ENCODE measurements at places on chromosomes 16 and 17.

DNA sequence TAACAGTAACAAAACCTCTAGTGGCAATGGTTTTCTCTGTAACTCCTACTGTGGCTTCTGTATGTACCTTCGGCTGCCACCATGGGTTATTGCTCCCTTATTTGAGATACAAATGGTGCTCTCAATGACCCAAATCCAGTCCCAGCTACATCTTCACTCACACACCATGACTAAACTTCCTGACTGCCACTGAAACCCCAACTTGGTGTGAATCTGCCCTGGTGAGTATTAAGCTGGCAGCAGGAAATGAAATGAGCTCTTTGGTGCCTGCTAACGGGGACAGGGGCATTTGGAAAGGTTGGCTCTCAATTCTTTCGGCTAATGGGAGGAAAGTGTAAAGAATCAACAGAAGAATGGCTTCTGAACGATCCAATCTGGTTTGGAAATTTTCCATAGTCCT is 7.5 kb upstream of the SLC35B1 start:
- no peak for DNase-seq

- no peak for DNase-seq
Measured at GRCh38 chr17:47636273-47637030, 13.3 kb upstream of the KPNB1 start.

DNA sequence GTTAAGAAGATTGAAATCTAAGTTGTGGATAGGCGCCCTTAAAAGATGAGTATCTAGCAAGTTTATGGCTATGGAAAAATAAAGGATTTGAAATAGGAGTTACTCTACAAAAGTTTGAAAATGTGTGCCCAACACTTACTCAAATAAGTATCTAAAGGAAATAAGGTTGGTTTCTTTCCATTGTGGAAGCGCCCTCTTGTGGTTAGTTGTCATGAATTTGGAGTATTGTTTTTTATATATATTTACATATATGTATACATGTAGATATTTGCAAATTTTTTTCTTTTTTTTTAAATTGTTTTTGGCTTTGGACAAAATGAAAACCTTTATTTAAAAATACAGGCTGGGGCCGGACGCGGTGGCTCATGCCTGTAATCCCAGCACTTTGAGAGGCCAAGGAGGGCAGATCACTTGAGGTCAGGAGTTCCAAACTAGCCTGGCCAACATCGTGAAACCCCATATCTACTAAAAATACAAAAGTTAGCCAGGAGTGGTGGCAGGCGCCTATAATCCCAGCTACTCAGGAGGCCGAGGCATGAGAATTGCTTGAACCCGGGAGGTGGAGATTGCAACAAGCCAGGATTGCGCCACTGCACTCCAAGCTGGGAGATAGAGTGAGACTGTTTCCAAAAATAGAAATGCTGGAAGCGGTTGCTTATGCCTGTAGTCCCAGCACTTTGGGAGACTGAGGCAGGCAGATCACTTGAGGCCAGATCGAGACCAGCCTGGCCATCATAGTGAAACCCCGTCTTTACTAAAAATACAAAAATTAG is 24.0 kb upstream of the VPS4A start:
- DNase-seq: no peak

DNA sequence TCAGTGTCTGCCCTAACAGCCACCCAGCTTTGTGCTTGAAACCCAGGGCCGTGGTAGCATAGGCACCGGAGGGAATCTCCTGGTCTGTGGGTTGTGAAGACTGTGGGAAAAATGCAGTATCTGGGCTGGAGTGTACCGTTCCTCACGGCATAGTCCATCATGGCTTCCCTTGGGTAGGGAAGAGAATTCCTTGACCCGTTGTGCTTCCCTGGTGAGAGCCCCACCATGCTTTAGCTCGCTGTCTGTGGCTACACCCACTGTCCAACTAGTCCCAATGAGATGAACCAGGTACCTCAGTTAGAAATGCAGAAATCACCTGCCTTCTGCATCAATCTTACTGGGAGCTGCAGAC is 67.3 kb downstream of the ATF7IP2 start:
- DNase-seq: no peak

DNA sequence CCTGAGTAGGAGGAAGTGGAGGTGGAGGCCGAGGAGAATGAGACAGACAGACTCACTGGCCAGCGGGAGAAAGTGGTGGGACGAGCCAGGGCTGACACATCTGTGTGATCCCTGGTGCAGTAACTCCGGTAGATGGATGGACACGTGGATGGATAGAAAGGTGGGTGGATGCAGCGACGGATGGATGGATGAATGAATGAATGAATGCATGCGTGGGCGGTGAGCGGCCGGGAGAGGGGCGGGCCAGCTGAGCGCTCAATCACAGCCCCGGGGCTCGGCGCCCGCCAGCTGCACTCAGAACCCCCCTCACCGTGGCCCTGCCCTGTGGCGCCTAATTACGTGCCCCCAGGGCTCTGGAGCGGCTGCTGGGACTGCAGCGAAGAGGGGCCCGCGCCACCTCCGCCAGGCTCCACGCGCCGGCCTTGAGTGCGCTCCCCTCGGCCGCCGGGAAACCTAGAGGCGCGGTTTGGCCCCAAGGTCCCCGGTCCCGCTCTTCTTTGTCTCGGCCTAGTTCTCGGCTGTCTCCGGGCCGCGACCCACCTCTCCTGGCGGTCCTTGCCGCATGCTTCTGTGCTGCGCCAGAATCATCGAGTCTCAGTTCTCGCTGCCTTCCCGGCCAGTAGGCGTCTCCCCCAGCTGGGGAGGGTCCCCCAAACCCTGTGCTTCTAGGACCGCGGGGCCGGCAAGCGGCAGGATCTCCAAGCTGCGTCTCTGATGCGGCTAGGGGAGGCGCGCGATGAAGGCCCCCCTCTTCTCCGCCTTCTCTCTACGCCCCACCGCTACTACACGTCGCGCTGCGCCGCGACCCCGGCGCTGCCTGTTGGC is 41.0 kb downstream of the RAI1 start:
- DNase-seq: no peak

DNA sequence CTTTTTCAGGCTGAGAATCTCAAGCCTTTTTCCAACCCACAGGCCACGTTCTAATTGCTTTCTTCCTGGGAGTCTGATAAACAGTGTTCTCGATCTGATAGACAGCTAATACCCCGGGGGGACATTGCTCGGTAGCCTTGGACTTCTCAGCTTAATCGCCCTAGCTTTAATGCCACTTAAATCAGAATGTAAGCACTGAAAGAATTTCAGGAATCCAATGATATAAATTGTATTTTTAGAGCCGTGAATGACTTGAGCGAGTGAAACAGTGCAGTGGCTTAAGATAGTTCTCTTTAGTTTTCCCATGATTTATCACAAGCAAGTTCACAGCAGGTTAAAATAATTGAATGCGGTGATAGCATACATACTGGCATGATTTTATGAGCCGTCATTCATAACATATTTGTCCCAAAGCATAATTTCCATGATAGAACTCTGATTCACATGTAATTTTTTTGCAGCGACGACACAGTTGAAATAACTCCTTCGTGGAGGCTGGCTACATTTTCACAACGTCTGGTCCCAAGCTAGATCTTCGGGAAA is 116.1 kb upstream of the MYOCD start:
- DNase-seq: no peak

- peak; percentile 34 for DNase-seq
Measured at GRCh38 chr16:27379919-27380318, 22.1 kb upstream of the IL21R start.

GRCh38 chr16:31006086-31006385 is 4.4 kb downstream of the STX1B start:
- DNase-seq: no peak

GRCh38 chr16:66516509-66516807 is 33.5 kb downstream of the TK2 start:
- DNase-seq: no peak

DNA sequence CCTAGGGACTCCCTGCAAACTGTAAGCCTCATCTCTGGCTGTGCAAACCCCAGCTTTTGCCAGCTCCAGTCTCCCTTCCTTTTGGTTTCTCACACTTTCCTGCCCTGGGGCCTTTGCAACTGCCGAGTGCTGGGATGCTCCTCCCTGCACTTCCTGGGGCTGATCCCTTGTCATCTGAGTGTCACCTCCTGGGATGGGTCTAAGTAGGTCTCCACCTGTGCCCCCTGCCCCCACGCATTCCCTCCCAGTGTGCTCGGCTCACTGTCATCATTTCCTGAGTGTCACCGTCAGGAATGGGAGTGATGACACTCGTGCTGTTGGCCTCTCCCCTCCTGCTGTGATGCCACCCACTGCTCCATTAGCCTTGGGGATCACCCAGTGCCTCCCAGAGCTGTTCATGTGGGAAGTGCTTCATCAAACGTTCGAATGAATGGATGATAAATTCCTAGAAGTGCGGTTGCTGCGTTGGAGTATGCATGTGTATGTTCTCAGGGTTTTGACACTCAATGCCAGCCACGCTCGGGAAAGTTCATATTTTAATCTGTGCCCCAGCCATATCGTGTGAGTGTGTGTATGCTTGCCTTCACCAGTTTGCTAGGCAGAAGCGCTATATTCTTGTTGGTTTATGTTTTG is 189.9 kb downstream of the NTN1 start:
- DNase-seq: no peak

DNA sequence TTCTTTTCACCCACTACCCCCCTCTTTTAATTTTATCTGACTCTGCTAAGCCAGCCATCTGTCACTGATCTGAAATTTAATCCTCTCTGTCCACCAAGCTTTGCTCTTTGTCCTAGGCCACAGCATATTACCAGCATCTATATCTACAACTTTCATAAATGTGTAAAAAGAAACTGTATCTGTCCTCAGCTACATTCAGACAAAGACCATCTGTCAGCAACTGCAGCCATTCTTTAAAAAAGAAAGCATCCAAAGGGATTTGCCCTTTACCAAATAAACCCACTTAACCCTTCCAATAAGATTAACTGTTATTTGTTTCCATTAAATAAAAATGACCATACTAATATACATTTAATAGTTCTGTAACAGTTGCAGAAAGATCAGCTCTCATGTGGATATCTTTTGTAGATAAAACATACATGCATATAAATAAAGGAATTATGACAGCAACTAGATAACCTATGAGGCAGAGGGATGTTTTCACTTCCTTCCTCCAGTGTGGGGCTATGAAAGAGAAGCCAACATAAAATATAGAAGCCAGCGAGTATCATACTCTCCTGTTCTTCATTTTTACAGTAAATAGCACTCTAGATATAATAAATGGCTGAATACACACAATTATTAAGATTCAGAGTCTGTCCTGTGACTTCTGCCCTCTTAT is 602.5 kb upstream of the SALL1 start:
- no peak for DNase-seq

GRCh38 chr17:4728124-4728523 is 3.1 kb upstream of the MED11 start:
- DNase-seq: no peak

DNA sequence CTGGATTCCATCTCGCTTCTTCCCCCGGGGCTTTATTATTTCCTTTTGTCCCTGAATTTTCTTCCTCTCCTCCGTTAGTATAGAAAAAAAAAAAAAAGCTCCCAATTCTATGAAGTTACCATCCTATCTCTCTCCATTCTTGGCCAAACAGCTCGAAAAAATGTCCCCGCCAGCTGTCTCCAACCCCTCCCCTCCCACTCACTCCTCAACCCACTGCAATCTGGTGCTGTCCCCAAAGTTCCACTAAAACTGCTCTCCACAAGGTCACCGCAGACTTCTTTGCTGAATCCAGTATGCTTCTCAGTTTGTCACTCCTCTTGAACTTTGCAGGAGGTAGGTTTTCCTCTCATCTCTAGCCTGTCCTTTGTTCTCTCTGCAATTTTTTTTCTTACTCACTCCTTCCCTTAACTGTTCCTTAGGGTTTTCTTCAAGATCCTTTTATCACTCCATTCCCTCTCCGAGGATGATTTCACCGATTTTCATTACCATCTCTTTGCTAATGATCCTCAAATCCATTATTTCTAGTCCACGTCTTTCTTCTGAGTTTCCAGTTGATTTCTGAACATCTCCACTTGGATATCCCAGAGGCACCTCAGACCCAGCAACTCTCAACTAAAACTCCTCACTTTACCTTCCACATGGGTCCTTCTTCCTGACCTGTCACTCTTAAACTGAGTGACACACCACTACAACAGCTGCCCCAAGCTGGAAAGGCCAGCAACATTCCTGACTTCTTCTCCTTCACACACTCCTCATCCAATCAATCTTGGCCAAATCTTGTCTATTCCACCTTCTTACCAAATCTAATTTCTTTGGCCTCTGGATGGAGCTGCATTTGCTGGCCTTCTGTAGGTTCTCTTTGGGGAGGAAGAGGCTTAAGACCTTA is 1.5 kb upstream of the SUMO2 start:
- DNase-seq: no peak

DNA sequence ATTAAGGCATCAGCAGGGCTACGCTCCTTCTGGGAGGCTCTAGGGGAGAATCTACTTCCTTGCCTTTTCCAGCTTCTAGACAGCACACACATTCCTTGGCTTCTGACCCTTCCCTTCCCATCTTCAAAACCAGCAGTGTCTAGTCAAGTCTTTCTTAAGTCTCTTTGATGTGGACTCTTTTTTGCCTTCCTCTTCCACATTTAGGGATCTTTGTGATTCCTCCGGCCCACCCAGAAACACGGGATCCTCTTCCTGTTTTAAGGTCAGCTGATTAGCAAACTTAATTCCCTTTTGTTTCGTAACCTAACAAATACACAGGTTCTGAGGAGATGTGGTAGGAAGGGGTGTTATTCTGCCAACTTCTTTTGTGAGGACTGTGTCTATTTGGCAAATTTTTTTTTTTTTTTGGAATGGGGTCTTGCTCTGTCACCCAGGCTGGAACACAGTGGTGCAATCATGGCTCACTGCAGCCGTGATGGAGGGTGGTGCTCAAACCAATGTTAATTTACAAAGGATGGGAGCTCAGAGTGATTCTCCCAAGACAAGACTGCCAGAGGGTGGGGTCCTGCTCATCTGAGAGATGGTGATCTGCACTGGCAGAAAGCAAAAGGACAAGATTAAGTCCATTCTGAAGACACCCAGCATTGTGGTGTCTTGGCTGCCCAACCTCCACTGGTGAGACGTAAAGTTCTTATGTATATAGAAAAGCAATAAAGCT is 14.7 kb downstream of the KNOP1 start:
- DNase-seq: no peak

DNA sequence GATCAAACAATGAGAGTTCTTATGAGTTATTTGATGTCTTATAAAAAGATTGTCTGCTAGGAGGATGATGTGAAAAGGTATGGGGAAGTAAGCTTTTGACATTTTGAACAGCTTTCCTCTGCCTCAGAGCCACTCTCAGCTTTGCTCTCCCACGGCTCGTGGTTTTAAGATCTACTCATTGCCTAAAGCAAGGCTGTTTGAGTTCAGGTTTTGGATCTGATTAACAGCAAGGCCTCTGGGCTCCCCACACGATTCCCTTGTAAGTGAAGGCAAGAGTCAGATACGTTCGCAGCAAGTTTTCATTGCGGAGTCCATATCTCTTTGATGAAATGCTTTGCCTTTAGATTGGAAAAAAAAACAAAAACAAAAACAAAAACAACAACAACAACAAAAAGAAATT is 515.0 kb upstream of the SALL1 start:
- no peak for DNase-seq

- no peak for DNase-seq
Measured at GRCh38 chr16:14505846-14506245, 124.2 kb downstream of the PARN start.

GRCh38 chr16:8907096-8907495 is 24.9 kb downstream of the LITAFD start:
- no peak for DNase-seq

GRCh38 chr17:7038025-7038862 is 2.4 kb downstream of the SLC16A13 start:
- no peak for DNase-seq

- no peak for DNase-seq
Measured at GRCh38 chr17:73703192-73703591, 58.9 kb upstream of the SDK2 start.
